ENCODE measurements at places on chromosomes 2 and 18. TPM values are rescaled to one million over a fixed set of nuclear protein-coding genes. Genes with fewer than 3 reads are reported as not detected.
A peak's percentile ranks its signal among the peaks of the same experiment; 100 is the strongest.

The LRP1B gene
- not detected for total RNA-seq

The NT5C1B gene
- total RNA-seq, result not detected

The OR6B2 gene
- not detected for total RNA-seq

The CNTNAP5 gene
- total RNA-seq, result not detected

The UGT1A10 gene
- total RNA-seq, result not detected

The CDH20 gene
- not detected for total RNA-seq

The ST8SIA5 gene
- not detected for total RNA-seq

DNA sequence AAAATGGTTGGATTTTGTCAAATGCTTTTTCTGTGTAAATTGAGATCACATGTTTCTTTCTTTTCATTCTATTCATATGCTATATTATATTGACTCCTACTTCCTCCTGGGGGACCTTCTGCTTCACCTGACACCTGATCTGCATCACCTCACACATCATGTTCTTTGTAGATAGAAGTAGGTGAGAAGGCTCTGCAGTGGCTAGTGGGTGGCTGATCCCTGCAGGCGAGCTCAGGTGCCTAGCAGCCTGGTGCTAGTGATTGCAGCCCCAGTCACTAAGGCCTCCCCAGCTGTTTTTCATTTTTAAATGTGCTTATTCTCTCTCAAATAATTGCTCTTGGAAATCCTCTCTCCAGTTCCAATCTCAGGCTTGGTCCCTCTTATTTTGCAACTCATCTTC is 33.6 kb downstream of the MC4R start:
- no peak for DNase-seq
- no peaks in the 10 kb centered on the region for H3K36me3 ChIP-seq
- no peaks in the 10 kb centered on the region for H3K27me3 ChIP-seq
- H3K27ac ChIP-seq, result no peak overlapping the region
- no peaks in the 10 kb centered on the region for H3K4me1 ChIP-seq

- no peaks in the 10 kb centered on the region for H3K36me3 ChIP-seq
- H3K27ac ChIP-seq, result no peak overlapping the region
- H3K27me3 ChIP-seq, result peaks cover 8% of the 10 kb centered on the region
- no peaks in the 10 kb centered on the region for H3K4me1 ChIP-seq
- no peak for DNase-seq
These were observed 34.3 kb downstream of the AFF3 start for GRCh38 chr2:100107906-100108647.

DNA sequence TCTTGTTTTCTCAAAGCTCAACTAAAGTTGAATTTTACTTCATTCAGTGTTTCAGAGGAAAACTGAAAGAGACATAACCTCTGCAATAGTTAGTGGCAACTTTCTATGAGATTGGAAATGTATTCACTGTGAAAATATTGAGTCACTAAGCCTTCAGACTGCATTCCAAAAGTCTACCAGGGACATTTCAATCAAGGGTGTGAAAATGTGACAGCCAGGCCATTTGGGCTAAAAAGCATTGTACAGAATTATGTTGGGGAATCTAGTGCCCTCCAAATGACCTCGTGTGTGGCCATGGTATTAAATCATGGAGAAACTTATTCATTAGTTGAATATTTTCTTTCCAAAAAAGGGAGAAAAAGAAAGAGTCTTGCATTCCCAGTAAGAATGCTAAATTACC is 251.9 kb downstream of the GRB14 start:
- H3K27ac ChIP-seq, result no peak overlapping the region
- H3K36me3 ChIP-seq, result no peaks in the 10 kb centered on the region
- no peaks in the 10 kb centered on the region for H3K4me1 ChIP-seq
- DNase-seq, result no peak

DNA sequence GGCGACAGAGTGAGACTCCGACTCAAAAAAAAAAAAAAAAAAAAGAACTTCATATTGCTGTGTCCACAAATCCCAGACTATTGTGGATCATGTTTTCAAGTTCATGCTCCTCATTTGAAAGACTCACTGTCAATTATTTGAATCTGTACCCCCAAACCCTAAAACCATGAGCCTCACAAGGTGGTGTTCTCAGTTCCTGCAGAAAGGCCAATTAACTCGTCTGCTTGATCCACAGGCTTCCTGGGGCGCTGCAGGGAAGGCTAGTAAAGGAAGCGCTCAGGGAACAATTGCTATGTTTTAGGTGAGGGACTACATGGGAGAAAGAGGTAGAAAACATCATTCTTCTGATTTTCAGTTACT is 396.8 kb upstream of the NETO1 start:
- peak overlapping the region; percentile 93 for H3K27ac ChIP-seq
- DNase-seq, result peak; percentile 65
- H3K4me1 ChIP-seq, result no peaks in the 10 kb centered on the region
- H3K4me3 ChIP-seq, result peak overlapping the region; percentile 51
- no peaks in the 10 kb centered on the region for H3K27me3 ChIP-seq

DNA sequence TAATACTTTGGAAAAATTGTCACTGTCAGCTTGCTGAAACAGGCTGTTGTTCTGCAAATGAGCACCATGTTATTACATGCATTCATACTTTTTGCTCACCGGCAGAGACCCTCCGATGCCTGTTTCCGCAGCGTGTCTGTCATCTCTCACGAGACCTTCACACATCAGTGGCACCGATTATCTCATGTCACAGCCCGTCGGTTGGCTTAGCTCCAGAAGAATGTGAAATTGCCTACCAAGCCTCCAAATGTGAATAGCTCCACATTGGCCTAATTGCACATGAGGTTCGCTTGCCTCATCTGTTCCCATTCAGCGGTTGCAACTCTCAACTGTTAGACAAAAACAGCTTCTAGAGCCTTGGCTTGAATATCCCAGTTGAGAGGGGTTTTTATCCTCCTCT is 233.0 kb downstream of the ACTR3 start:
- H3K36me3 ChIP-seq, result no peaks in the 10 kb centered on the region
- H3K27ac ChIP-seq, result no peak overlapping the region
- DNase-seq, result no peak
- H3K27me3 ChIP-seq, result no peaks in the 10 kb centered on the region
- H3K4me1 ChIP-seq, result no peaks in the 10 kb centered on the region

GRCh38 chr2:218799990-218800389 is 18.0 kb downstream of the CYP27A1 start:
- H3K4me1 ChIP-seq, result no peaks in the 10 kb centered on the region
- H3K36me3 ChIP-seq, result no peaks in the 10 kb centered on the region
- DNase-seq, result no peak

DNA sequence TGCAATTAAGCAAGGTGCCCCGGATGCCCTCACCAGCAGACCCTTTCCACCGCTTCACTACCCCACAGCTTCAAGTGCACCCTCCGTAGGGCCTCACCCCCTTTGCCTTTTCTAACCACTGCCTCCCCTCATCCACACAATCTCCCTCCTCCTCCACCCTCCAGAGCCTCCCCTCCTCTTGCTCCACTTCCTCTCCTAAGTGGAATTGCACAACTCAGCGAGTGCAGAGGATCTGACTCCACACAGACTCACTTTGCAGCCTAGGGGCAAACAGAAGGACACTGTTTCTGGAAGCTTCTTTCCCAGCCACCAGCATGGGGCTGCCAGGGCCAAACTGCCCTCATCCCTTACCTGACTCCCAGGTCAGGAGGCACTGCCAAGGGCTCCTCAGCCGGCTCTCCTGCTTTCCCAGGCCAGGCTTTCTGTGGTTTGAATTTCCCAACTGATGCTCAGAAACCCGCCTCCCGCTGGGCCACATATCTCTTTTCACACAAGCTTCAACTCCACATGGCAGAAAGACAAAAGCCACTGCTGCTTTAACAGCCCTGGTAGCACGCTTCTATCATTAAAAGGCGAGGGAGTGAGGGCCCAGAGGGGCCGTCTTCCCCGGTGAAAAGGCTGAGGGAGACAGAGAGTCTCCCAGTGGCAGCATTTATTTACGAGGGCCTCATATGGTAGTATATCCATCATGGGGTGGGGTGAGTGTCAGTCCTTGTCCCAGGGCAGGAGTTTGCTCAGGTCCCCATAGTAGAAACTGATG is 74.7 kb upstream of the MGAT4A start:
- no peak for DNase-seq
- H3K36me3 ChIP-seq, result no peaks in the 10 kb centered on the region
- no peaks in the 10 kb centered on the region for H3K4me1 ChIP-seq
- no peak overlapping the region for H3K4me3 ChIP-seq
- peaks cover 7% of the 10 kb centered on the region for H3K27me3 ChIP-seq

DNA sequence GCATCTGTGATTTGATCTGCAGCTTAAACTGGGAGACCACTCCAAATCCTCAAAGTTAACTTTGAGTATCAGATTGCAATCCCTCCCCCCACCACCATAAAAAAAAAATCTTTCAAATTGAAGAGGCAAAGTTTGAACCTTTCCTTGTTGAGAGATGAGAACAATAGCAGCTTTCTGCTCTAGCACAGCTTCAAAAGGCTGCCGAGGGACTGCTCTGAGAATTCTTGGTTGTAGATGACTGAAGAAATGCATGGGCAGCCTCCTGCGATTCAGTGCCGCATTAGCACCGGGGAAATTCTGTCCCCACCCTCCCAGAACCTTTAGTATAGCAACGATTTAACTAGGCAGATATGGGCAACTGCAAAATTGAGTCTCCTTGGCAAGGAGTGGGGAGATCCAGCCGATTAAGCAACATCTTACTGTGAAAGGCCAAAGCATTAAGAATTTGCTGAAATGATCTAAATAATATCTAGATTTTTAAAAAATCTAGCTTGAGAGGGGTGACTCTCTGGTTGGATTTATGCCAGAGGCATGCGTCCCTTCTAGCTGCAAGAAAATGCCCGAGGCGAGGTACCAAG is 3.9 kb upstream of the SP5 start:
- H3K27ac ChIP-seq, result no peak overlapping the region
- no peak for DNase-seq
- no peaks in the 10 kb centered on the region for H3K36me3 ChIP-seq
- peaks cover 14% of the 10 kb centered on the region for H3K4me1 ChIP-seq

DNA sequence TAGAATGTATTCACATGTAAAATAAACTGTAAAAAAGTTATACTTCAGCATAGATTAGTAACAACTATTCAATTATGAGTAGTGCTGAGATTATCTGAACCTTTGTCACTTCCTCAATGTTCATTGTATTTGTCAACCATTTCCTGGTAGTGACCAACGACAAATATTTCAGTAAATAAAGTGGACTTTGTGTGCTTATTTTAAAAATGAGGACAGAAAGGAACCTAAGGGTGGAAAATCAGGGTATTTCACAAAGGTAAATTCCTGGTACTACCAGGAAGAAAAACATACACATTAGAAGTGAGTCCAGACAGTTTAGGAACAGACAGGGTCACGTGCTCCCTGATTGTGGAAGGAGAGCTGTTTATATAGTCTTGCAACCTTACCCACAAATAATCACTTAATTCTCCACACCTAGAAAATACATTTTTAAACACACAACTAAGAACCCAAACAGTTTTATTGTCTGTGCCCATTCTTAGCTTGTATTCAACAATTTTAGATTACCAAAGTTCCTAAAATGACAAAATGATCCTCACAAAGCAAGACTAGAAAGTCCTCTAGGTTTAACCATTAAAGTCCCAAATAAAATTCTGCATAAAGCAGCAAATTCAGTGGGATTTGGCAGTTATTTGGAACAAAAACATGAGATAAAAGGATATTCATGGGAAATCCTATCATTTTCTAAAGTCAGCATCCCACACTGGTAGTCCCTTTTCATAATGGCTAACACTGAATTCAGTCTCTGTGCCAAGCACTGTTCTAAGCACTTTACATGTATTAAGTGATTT is 28.2 kb downstream of the PELI1 start:
- no peak overlapping the region for H3K4me3 ChIP-seq
- no peak for DNase-seq
- H3K27ac ChIP-seq, result no peak overlapping the region
- H3K27me3 ChIP-seq, result no peaks in the 10 kb centered on the region
- no peaks in the 10 kb centered on the region for H3K4me1 ChIP-seq

DNA sequence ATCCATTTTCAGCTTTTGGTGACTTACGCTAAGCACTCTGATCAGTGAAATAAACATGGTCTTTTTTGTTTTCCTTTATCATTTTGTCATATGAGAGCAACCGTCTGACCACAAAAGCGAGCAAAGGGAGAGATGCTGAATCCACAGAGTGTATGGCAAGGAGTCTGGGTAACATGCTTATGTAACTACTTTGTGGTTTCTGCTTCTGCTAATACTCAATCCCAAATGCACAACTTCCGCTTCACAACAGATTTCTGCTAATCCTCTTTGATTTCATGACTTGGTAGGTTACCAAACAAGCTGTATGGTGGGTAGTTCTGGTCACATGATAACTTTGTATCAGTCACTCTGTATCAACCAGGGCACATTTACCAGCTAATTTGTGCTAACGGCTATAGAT is 908.4 kb upstream of the CRIM1 start:
- no peaks in the 10 kb centered on the region for H3K4me1 ChIP-seq
- H3K36me3 ChIP-seq, result no peaks in the 10 kb centered on the region
- H3K27me3 ChIP-seq, result no peaks in the 10 kb centered on the region
- no peak overlapping the region for H3K4me3 ChIP-seq
- no peak overlapping the region for H3K27ac ChIP-seq

DNA sequence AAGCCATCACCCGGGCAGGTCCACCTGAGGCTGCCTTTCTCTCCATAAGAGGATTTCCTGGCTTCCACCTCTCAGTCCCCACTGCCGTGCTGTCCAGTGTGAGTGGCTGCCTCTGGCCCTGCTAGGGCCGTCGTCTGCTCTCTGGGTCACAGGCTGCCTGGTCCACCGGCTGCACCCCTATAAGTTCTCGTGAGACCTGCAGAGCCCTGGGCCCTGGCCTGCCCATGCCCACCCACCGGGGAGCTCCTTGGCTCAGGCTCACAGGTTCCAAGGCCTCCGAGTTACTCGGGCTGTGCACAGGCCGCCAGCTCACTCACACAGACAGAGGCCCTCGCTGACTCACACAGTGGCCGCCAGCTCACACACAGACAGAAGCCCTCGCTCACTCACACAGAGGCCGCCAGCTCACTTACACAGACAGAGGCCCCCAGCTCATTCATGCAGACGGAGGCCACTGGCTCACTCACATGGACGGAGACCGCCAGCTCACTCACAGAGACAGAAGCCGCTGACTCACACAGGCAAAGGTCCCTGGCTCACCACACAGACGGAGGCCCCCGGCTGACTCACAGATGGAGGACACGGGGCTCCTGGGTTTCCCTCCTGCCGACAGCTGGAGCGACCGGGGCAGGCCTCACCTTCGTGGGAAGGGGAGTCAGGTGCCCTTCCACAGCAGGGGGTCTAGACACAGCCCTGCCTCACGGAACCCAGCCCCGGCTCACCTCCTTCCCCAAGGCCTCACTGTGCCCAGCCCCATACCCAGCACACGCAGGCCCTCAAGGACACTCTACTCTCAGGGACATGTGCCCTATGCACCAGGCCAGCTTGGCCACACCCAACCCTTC is 334.1 kb upstream of the MYT1L start:
- no peaks in the 10 kb centered on the region for H3K36me3 ChIP-seq
- DNase-seq, result no peak
- H3K4me3 ChIP-seq, result no peak overlapping the region
- H3K27ac ChIP-seq, result no peak overlapping the region

- no peak for DNase-seq
- no peaks in the 10 kb centered on the region for H3K4me1 ChIP-seq
- H3K36me3 ChIP-seq, result 0 out of 3 replicates have a peak, but pooled peaks cover 4% of the 10 kb centered on the region
- no peaks in the 10 kb centered on the region for H3K27me3 ChIP-seq
These were observed 25.3 kb downstream of the LCLAT1 start for GRCh38 chr2:30472326-30472725.

- no peaks in the 10 kb centered on the region for H3K36me3 ChIP-seq
- H3K4me1 ChIP-seq, result no peaks in the 10 kb centered on the region
- 0 out of 2 replicates have a peak, but pooled peaks cover 5% of the 10 kb centered on the region for H3K27me3 ChIP-seq
These were observed 48.3 kb downstream of the ALPK2 start for GRCh38 chr18:58580623-58581022.
